NCI-H1092 (cell line): ENCODE measurements at places on chromosomes 16 and 17.
A peak's percentile ranks its signal among the peaks of the same experiment; 100 is the strongest.

DNA sequence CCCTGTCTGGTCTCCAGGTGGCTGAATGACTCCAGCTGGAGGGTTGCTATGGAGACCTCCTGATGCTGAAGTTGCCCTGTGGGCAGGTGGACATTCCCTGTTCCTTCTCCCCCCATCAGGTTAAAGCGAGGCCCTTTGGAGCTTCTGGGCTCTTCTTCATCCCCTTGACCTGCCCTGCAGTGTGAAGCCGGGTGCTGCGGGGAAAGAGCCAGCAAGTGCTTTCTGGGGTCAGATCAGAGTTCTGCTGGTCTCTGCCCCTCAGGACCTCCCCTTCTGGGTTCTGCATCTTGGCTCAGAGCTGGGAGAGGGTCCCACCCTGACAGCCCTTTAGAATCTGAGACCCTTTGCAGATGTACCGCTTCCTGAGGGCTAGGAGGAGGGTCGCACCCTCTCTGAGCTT, 25.1 kb downstream of the NKD1 start:
- DNase-seq = no peak

DNA sequence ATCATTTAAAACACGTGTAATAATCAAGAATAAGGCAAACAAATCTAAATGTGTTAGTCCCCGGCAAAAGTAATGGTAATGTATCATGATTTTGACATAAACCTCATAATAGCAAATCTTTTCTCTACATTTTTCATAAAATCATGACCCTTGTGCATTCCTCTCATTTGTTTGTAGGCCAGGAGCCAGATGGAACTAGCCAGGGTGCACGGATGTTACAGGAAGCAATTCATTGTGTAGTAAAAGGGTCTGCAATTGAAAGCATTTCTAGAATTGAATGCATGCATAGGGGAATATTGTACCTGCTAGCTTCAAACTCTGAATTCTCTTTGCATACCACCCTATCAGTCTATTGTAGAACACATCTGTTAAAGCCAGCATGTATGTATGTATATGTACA, 66.6 kb downstream of the CNTNAP4 start:
- DNase-seq = no peak

DNA sequence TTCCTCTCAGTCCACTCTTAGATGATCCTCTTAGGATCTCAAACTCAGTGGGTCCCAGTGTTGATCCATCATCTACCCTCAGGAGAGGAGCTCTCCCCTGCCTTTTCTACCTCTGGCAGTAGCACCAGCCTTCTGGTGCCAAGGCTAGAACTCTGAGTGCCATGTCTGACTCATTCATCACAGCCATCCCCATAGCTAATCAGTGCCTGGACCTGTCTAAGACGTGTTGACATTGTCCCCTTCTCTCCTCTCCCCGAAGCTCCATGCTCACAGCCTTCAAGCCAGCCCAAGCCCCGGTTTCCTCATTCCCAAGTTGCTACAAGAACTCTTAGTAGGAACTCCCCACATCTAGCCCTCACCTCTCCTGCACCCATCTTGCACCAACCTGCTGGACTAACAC, 73.5 kb upstream of the GRIN2A start:
- no peak for DNase-seq

GRCh38 chr17:65662196-65662595, 100.7 kb upstream of the AXIN2 start:
- no peak for DNase-seq

GRCh38 chr16:75265911-75266701, 14.7 kb upstream of the BCAR1 start:
- DNase-seq = peak; percentile 45

- no peak for DNase-seq
Observed at GRCh38 chr16:57264381-57264780, 19.3 kb downstream of the ARL2BP start.

- DNase-seq = no peak
Observed at GRCh38 chr17:17941015-17941414, 31.2 kb downstream of the TOM1L2 start.

DNA sequence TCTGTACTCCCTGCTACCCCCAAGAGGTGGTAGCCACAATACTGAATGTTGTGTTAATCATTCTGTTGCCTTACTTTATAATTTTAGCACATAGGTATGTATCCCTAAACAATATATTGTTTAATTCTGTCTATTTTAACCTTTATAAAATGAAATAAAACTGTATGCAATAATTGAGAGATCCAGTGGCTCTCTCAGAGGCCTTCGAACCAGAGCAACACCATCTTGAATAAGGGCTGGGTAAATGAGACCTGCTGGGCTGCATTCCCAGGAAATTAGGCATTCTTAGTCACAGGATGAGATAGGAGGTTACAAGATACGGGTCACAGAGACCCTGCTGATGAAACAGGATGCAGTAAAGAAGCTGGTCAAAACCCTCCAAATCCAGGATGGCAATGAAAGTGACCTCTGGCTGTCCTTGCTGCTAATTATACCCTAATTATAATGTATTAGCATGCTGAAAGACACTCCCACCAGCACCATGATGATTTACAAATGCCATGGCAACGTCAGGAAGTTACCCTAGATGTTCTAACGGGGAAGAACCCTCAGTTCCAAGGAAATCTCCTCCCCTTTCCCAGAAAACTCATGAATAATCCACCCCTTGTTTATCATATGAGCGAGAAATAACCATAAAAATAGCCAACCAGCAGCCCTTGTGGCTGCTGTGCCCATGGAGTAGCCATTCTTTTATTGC, 2.0 kb upstream of the CANT1 start:
- no peak for DNase-seq

- DNase-seq = no peak
Observed at GRCh38 chr16:84889066-84889465, 69.3 kb downstream of the CRISPLD2 start.

- peak; percentile 68 for DNase-seq
Observed at GRCh38 chr16:30927789-30928378, 4.5 kb downstream of the FBXL19 start.

DNA sequence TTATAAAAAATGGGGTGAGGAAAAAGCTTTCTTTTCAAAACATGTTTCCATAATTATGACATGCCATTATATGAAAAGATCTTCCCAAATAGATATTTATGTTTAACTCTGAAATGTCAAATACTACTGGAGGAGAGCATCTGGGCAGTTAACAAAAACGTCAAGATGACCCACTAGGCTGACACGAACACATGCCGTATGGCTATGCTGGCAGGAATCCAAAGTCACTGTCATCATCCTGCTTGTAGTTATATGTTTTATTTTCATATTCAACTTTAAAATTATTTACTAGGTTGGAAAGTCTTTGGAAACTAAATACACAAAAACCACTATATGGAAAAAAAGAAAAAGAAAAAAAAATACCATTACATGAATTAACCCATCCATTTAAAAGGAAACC, 27.3 kb downstream of the ANKFY1 start:
- no peak for DNase-seq
